ENCODE measurements at places on chromosomes 11 and 22. TPM values are rescaled to one million over a fixed set of nuclear protein-coding genes. Genes with fewer than 3 reads are reported as not detected.

DNA sequence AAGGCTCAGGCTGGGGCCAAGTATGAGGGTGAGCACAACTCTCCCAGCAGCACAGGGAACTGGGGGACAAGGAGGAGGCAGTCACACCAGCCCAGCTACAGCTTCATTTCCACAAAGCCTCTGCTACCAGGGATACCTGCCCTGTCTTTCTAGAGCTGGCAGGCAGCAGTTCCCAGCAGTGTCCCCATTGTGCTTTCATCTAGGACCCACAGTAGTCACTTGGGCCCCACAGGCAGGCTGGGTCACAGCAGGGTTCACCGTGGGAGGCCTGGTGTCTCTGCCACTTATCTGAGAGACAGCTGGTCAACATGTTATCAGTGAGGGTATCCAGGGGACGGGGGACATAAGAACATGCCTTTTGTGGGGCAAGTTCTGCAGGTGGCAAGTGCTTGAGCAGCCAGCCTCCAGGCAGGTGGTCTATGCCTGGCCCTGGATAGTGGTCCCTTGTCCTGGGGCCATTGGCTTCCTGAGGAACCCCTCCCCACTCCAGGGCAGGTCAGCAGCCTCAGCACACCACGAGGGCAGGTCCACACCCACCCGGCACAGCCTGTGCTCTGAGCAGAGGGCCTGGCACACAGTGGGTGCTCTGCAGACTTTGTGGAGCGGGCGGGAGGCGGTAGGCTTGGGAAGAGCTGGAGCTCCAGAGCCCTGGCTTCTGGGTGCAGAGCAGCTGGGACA lies 29.9 kb downstream of the GNAZ start:
- H3K4me3 ChIP-seq: no peak overlapping the region
- peaks cover 12% of the 10 kb centered on the region for H3K4me1 ChIP-seq
- H3K36me3 ChIP-seq: no peaks in the 10 kb centered on the region
- H3K27ac ChIP-seq: peak overlapping the region; percentile 65

DNA sequence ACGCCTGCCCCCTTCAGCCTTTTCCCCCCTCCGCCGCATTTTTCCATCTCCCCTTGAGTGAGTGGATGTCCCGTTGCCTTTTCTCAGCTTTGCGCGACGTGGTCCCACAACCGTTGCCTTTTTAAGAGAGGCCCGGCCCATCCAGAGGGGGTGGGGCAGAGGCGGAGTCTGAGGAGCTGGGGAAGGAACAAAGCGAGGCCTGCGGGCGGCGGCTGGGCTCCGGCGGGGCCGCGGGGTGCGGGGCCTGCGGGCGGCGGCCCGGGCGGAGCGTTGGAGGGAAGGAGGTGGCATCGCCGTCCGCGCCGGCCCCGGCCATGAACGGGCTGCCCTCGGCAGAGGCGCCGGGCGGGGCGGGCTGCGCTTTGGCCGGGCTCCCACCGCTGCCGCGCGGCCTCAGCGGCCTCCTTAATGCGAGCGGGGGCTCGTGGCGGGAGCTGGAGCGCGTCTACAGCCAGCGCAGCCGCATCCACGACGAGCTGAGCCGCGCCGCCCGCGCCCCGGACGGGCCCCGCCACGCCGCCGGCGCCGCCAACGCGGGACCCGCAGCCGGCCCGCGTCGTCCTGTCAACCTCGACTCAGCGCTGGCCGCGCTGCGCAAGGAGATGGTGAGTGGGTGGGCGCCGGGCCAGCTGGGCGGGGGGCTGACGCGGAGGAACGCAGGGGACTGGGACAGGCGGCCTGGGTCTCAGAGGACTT lies at the start of gene FAM89B:
Gene FAM89B, plus strand, starts transcription at position 183 of the 696 bp plus-strand sequence. Its CDS starts 132 bp downstream, at position 315.
- H3K36me3 ChIP-seq: no peaks in the 10 kb centered on the region
- peak within 1 kb of the TSS; percentile 96 for H3K27ac ChIP-seq
- no peaks in the 10 kb centered on the region for H3K27me3 ChIP-seq

DNA sequence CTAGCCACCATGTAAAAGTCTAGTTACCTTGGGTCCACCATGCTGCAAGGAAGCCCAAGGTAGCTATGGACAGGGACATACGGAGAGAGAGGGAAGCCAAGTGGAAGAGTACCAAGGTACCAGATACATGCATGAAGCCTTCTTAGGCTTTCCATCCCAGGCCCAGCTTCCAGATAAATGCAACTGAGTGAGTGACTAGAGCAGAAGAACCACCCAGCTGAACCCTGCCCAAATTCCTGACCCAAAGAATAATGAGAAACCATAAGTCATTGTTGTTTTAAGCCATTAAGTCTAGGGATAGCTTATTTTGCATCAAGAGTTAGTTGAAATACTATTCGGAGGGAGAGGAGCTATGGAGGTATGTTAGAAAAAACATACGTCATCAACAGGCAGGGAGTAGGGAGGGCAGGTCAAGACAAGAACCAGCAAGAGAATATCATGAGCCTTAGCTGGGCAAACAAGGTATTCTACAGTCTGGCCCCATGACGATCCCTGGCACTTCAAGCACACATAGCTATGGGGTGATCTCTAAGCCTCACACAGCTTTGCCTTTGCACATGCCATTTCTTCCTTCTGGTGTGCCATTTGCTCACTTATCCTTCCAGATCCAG lies 36.5 kb upstream of the APLNR start:
- no peak overlapping the region for H3K27ac ChIP-seq
- peaks cover 41% of the 10 kb centered on the region for H3K4me1 ChIP-seq
- no peak for DNase-seq
- no peaks in the 10 kb centered on the region for H3K27me3 ChIP-seq

- H3K27ac ChIP-seq: no peak overlapping the region
- H3K4me1 ChIP-seq: no peaks in the 10 kb centered on the region
- DNase-seq: no peak
- H3K36me3 ChIP-seq: peaks cover 14% of the 10 kb centered on the region
- no peak overlapping the region for H3K4me3 ChIP-seq
These were observed 46.0 kb upstream of the SLC25A1 start for GRCh38 chr22:19224557-19224956.

DNA sequence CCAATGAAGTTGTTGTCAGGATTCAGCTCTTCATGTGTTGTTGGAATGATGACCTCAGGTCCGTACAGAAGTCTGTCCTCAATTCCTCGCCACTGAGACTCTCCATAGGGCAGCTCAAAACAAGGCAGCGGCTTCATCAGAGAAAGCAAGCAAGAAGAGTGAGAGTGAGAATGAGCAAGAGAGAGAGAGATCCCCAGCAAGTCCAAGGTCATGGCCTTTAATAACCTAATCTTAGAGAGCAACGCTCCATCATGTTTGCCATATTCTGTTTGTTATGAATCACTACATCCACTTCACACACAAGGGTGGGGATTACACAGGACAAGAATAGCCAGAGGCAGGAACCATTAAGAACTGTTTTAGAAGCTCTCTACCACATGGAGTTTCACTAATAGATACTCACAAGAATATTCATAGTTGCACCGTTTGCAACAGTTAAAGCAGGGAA lies 23.3 kb upstream of the MMP7 start:
- H3K36me3 ChIP-seq: no peaks in the 10 kb centered on the region
- no peaks in the 10 kb centered on the region for H3K27me3 ChIP-seq
- no peaks in the 10 kb centered on the region for H3K4me1 ChIP-seq
- no peak overlapping the region for H3K27ac ChIP-seq
- no peak overlapping the region for H3K4me3 ChIP-seq
- no peak for DNase-seq

DNA sequence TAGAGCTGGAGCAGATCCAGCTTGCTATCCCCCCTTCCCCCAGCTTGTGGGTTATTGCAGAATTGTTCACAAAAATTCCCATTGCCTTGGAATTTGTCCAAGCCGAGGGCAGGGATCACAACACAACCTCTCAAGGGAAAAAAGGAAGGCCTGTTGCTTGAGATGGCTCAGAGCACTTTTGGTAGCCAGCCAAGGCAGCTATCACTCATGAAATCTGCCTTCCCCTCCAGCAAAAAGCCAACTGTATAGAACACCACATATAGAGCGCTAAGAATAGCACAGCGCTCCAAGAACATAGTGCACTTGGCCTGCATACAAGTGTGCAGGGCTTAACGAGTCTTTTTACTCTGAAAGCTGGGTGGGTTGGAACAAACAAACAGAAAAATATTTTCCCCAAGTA lies 46.2 kb downstream of the FAM83F start:
- no peaks in the 10 kb centered on the region for H3K36me3 ChIP-seq

DNA sequence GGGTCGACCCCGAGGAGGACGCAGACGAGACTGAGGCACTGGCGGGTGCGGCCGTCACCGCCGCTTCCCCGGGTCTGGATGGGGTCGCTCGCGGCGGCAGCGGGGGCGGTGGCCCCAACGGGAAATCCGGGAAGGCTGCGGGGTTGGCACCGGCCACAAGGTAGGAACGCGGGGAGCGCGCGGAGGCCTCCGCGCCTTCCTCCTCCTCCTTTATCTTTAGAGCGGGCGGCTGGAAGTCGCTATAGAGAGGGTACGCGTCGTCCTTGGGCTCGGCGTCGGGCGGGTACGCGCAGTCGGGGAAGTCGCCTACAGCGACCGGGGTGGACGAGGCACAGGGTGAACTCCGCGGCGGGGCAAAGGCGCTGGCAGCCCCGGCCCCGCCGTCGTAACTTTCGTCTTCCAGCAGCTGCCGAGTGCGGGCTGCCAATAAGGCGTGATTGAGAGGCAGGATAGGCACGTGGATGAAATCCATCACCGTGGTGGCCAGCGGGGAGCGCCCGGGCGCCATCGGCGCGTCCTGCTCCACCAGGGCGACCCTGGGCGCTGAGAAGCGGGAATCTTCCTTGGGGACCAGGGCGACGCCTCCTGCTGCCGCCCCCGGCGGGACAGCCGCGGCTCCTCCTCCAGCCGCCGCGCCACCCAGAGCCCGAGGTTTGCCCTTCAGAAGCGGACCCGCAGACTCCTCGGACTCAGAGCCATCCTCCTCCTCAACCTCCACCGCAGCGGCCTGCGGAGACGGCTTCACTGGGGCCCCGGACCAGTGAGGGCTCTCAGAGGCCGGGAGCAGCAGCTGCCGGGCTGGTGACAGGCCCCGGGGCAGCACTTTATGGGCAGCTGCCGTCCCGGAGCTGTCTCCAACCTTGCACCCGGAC lies 1.7 kb downstream of the PGR start:
- peaks cover 26% of the 10 kb centered on the region for H3K27me3 ChIP-seq
- no peak for DNase-seq
- H3K4me3 ChIP-seq: peak overlapping the region; percentile 55
- no peaks in the 10 kb centered on the region for H3K36me3 ChIP-seq

DNA sequence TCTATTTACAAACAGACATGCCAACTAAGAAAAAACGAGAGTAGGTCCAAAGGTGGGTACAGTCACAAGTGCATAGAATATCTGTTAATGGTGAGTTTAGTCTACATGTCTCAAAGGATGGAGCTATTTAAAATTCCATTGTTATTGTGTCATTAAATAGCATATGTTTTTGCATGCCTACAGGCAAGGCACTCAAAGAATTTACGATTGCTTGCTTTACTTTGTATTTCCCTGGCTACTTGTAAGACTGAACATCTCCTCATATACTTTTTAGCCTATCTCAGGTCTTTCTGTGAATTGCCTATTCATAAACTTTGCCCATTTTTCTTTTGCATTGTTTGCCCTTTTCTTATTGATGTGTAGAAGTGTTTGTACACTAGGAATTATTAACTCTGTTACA lies 39.7 kb downstream of the DEUP1 start:
- DNase-seq: no peak
- H3K27me3 ChIP-seq: no peaks in the 10 kb centered on the region
- H3K4me3 ChIP-seq: no peak overlapping the region
- no peak overlapping the region for H3K27ac ChIP-seq

ANO9 gene
- 20.4 TPM for total RNA-seq
